T47D (cell line): ENCODE measurements at places on chromosomes 12 and 14.
A peak's percentile ranks its signal among the peaks of the same experiment; 100 is the strongest.

GRCh38 chr12:25151476-25151875 is 43.5 kb downstream of the DNAI7 start:
- DNase-seq, result peak; percentile 11

DNA sequence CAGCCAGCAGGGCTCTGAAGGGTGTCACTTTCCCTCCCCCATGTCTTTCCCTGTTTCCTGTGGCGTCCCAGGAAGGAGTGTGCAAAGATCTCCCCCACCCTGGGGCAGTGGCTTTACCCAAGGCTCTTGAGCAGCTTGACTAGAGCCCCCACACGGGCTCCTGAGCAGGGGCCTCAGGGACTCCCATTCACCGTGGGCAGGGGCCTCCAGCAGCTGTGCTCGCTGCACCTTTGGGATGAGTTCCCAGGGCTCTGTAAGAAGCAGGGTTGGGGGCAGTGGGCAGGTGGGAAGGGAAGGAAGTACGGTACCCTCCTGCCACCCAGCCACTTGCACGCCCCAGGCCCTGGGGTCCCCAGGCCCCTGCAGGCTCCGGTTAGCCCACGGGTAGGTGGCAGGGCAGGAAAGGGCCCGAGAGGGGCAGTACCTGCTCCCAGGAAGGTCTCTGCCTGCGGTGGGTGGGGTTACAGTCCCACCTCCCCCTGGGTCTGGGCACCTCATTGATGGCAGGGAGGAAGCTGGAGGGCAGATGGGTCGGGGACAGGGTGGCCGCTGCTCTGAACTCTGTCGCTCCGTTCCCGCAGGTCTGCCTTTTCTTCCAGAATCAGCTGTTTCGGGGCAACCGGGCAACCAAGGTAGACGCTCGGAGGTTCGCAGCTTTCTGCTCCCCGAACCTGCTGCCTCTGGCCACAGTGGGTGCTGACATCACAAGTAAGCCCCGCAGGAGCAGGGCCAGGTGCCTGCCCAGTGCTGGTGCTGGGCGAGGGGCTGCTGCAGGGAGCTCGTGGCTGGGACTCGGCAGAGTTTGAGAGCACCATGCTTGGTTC is 13.0 kb downstream of the ASPG start:
- DNase-seq, result no peak

DNA sequence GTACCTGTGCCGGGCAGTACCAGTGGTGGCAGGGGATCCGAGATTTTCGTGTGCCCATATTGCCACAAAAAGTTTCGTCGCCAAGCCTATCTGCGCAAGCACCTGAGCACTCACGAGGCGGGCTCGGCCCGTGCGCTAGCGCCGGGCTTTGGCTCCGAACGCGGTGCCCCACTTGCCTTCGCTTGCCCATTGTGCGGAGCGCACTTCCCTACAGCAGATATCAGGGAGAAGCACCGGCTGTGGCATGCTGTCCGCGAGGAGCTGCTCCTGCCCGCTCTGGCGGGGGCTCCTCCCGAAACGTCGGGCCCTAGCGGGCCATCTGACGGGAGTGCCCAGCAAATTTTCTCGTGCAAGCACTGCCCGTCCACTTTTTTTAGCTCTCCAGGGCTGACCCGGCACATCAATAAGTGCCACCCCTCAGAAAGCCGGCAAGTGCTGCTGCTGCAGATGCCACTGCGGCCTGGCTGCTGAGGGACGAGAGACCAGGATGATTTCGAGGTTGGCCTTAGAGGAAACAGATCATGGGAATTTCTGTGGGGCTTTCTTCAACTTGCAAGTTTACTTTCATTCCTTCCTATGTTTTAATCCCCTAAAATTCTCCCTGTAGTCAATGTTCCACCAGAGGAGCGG is 1.6 kb downstream of the INSM2 start:
- no peak for DNase-seq

GRCh38 chr12:66239295-66239694 is 50.3 kb downstream of the IRAK3 start:
- DNase-seq, result no peak

DNA sequence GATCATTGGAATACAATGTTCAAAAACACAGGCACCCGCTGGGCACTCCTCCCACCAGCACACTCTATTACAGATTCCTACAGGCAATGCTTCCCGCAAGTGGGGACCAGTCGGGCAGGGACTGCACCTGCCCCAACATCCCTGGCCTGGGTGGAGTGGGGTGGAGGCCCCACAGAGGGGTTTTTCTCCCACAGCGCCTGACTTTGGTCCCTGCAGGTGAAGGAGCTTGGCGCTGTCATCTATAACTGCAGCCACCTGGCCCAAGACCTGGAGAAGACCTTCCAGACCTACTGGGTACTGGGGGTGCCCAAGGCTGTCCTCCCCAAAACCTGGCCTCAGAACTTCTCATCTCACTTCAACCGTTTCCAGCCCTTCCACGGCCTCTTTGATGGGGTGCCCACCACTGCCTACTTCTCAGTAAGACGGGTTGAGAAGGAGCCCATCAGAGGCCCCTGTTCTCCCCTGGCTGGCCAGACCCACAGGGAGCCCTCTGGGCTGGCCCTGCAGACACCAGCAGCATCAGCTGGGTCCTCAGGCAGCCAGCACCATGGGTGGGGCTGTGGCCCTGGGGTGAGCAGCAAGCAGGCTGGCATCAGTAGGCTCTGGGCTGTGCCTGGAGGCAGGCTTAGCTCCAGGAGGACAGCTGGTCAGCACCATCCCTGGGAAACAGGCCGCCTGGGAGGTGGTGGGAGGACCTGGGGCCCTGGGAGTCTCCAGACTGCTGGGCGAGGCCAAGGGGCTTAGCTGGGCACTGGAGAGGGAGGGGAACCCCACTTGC is 6.0 kb downstream of the PLD4 start:
- DNase-seq, result no peak
